ENCODE measurements at places on chromosomes 5 and 9.

DNA sequence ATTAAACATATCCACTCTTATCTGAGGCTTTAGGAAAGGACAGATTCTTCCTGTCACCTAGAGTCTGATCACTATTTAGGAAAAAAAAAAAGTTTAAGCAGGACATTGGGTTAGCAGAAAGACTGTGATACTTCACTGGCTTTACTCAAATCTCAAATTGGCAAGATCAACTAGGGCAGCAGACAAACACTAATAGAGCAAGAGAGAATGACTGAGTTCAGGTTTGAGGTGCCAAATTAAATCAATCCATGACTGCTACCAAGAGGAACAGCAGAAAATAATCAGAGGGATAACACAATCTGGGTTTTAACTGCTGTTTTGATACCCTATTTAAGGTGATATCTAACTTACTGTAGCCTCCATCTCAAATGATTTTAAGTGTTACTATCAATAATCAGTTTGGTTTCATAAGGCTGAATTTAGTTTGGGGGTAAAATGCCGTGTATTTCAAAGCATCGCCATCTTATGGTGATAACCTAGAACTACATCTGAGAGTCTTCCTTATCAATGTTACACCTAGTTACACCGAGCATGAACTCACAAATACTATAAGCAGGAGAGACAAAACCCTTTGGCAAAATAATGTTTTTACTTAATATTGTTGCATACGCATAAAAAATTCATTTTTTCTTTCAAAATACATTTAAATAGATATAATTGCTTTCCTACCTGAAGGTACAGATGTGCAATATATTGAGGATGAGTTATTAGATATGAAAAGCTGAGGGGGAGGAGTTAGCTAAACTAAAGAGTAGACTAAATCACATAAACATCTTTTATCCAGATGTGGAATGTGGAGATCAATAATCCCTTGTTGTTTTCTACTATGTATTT lies 286.4 kb upstream of the CDH12 start:
- H3K4me3 ChIP-seq = no peak overlapping the region
- no peak overlapping the region for H3K27ac ChIP-seq
- peaks cover 4% of the 10 kb centered on the region for H3K27me3 ChIP-seq

DNA sequence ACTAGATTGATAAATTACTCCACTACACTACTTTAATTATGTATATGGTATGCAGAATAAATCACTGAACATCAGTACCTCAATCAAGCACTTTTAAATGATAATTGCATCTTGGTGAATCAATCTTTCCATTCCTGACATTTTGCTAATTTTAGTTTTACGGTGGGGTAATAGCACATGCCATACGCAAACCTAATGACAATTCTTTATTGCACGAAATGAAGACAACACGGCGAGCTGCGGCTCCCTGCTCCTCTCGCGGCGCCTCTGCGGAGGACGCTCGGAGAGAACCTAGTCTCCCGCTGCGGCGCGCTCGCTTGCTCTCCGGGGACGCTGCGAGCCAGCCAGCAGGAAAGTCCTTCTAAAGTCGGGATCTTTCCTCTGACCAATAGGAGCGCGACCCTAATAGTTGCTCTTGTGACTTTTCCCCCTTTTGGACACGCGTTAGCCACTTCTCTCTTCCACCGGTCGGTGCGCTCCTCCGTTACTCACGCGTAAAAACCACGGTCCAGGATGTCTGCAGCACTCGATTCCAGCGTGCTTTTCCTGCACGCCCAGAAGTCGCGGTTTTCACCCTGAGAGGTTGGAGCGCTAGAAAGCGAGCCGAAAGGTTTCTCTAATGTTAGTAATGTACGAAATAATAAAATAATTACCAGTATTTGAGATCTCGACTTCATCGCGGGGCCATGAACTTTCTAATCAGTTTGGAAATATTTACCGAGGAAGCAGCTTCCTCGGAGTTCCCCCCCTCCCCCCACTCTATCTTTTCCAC lies 1.0 kb upstream of the MEF2C start:
- H3K4me1 ChIP-seq = no peaks in the 10 kb centered on the region
- H3K4me3 ChIP-seq = peak overlapping the region; percentile 97
- H3K27me3 ChIP-seq = peaks cover 79% of the 10 kb centered on the region
- peak overlapping the region; percentile 76 for H3K27ac ChIP-seq

GRCh38 chr5:177005619-177006264 lies 837 bp downstream of the UIMC1 start:
- no peaks in the 10 kb centered on the region for H3K27me3 ChIP-seq
- peak overlapping the region; percentile 95 for H3K4me3 ChIP-seq
- H3K27ac ChIP-seq = peak overlapping the region; percentile 94
- peaks cover 18% of the 10 kb centered on the region for H3K4me1 ChIP-seq

DNA sequence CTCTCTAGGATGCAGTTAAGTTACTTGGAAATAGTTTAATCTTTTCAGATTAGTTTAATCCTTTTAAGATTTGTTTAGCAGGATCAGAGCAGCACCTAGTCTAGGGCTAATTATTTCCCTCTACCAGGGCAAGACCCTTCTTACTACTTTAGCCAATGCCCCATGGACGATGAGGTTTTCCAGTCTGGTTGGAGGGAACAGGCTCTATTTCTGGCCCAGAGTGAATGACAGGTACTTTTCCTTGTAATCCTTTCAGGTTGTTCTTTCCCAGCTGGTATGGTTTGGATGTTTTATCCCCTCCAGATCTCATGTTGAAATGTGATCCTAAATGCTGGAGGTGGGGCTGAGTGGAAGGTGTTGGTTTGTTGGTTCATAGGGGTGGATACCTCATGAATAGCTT lies 27.2 kb downstream of the PTTG1 start:
- DNase-seq = no peak
- H3K27me3 ChIP-seq = peaks cover 6% of the 10 kb centered on the region
- no peaks in the 10 kb centered on the region for H3K36me3 ChIP-seq

- H3K4me1 ChIP-seq = peaks cover 43% of the 10 kb centered on the region
- H3K27me3 ChIP-seq = no peaks in the 10 kb centered on the region
- H3K27ac ChIP-seq = no peak overlapping the region
- no peak overlapping the region for H3K4me3 ChIP-seq
- no peak for DNase-seq
- peaks cover 31% of the 10 kb centered on the region for H3K36me3 ChIP-seq
These were observed 8.6 kb downstream of the G3BP1 start for GRCh38 chr5:151780348-151780747.

DNA sequence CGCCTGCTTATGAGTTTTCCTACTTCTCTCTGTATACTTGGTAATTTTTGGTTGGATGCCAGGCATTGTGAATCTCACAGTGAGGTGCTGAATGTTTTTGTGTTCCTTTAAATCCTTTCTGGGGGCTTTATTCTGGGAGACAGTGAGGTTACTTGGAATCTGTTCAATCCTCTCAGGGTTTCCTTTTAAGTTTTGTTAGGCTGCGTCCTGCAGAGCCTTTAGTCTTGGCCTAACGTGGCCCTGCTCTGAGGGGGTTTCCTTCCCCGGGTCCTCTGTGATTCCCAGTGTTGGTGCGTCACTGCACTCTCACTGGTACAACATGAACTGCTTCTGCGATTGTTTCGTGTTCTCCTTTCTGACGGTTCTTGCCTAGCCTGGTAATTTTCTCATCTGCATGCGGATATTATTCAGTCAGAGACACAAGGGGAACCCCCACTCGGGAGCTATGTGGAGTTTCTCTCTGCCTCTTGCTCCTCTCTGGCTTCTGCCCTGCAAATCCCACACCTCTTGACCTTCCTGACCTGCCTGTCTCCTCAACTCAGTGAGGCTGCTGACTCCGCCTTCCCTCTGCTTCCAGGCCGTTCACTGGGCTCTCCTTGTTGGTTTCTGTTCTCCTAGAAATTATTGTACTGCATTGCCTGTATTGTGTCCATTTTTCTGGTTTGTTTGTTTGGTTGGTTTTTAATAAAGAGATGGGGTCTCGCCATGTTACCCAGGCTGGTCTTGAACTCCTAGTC lies 128.1 kb downstream of the DAB2IP start:
- no peak overlapping the region for H3K4me3 ChIP-seq
- DNase-seq = no peak
- no peak overlapping the region for H3K27ac ChIP-seq
- H3K36me3 ChIP-seq = peaks cover 41% of the 10 kb centered on the region
- no peaks in the 10 kb centered on the region for H3K27me3 ChIP-seq
- H3K4me1 ChIP-seq = peaks cover 18% of the 10 kb centered on the region

GRCh38 chr5:122743261-122743660 lies 31.6 kb upstream of the SNX2 start:
- DNase-seq = no peak
- no peaks in the 10 kb centered on the region for H3K4me1 ChIP-seq
- no peak overlapping the region for H3K4me3 ChIP-seq

DNA sequence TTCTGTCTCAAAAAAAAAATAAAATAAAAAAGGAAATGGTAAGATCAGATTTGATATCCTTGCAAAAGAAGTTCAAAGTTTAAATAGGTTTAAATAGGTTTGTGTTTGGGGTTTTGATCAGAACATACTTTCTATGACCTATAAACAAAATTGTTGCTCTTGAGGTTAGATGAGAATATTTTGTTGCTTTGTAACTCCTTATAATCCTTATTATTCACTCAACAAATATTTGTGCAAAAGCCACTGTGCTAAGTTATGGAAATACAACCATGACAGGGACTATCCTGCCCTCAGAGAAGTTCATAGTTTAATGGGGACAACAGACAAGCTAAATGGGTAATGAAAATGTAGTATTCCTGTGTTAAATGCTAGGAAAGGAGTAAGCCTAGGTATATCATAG lies 71.5 kb downstream of the INVS start:
- H3K4me1 ChIP-seq = no peaks in the 10 kb centered on the region
- no peak overlapping the region for H3K4me3 ChIP-seq
- H3K27ac ChIP-seq = no peak overlapping the region
- H3K27me3 ChIP-seq = no peaks in the 10 kb centered on the region
- DNase-seq = no peak
- H3K36me3 ChIP-seq = peaks cover 27% of the 10 kb centered on the region

GRCh38 chr9:37399336-37399735 lies 23.2 kb upstream of the GRHPR start:
- no peak for DNase-seq
- H3K27ac ChIP-seq = no peak overlapping the region
- H3K36me3 ChIP-seq = no peaks in the 10 kb centered on the region
- H3K4me3 ChIP-seq = no peak overlapping the region

DNA sequence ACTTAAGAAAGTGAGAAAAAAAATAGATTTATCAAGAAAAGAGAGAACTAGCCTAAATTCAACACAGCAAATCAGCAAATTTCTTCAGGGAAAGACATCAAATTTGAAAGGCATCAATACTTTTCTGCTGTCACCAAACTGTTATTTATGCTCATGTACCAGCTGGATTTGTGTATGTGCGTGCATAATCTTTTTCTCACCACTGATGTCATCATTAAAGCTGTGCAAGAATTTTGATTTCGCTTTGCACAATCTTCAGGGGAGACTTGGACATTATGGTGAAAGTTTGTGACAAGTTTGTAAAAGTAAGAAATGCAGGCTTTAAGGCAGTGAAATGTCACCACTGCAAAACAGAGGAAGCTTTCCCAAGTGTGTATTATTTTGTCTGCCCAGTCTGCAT lies 215.4 kb downstream of the SLF1 start:
- H3K4me3 ChIP-seq = no peak overlapping the region
- peaks cover 6% of the 10 kb centered on the region for H3K4me1 ChIP-seq
- H3K36me3 ChIP-seq = peaks cover 3% of the 10 kb centered on the region
- no peaks in the 10 kb centered on the region for H3K27me3 ChIP-seq
- DNase-seq = no peak
- no peak overlapping the region for H3K27ac ChIP-seq

- peaks cover 10% of the 10 kb centered on the region for H3K4me1 ChIP-seq
- no peaks in the 10 kb centered on the region for H3K36me3 ChIP-seq
- H3K4me3 ChIP-seq = no peak overlapping the region
- H3K27me3 ChIP-seq = no peaks in the 10 kb centered on the region
These were observed 83.0 kb upstream of the PRLR start for GRCh38 chr5:35313291-35313690.

GRCh38 chr9:115225459-115226116 lies 107.6 kb upstream of the TNC start:
- H3K4me3 ChIP-seq = no peak overlapping the region
- H3K27me3 ChIP-seq = peaks cover 11% of the 10 kb centered on the region
- no peak for DNase-seq

GRCh38 chr5:959581-960531 lies 48.7 kb upstream of the NKD2 start:
- peak overlapping the region; percentile 9 for H3K4me3 ChIP-seq
- H3K4me1 ChIP-seq = peaks cover 31% of the 10 kb centered on the region
- DNase-seq = peak; percentile 68
- H3K36me3 ChIP-seq = no peaks in the 10 kb centered on the region
- H3K27ac ChIP-seq = no peak overlapping the region

- H3K4me3 ChIP-seq = no peak overlapping the region
- H3K4me1 ChIP-seq = peaks cover 22% of the 10 kb centered on the region
- no peaks in the 10 kb centered on the region for H3K36me3 ChIP-seq
These were observed 926.3 kb upstream of the ARRDC3 start for GRCh38 chr5:92309336-92309991.

- no peak for DNase-seq
- no peaks in the 10 kb centered on the region for H3K4me1 ChIP-seq
- no peaks in the 10 kb centered on the region for H3K27me3 ChIP-seq
- H3K36me3 ChIP-seq = no peaks in the 10 kb centered on the region
- H3K27ac ChIP-seq = no peak overlapping the region
- H3K4me3 ChIP-seq = no peak overlapping the region
These were observed 13.6 kb downstream of the OTULINL start for GRCh38 chr5:14595189-14595588.

GRCh38 chr5:168366116-168366515 lies 74.7 kb downstream of the WWC1 start:
- peaks cover 36% of the 10 kb centered on the region for H3K4me1 ChIP-seq
- no peak overlapping the region for H3K4me3 ChIP-seq
- H3K27me3 ChIP-seq = no peaks in the 10 kb centered on the region
- DNase-seq = no peak

DNA sequence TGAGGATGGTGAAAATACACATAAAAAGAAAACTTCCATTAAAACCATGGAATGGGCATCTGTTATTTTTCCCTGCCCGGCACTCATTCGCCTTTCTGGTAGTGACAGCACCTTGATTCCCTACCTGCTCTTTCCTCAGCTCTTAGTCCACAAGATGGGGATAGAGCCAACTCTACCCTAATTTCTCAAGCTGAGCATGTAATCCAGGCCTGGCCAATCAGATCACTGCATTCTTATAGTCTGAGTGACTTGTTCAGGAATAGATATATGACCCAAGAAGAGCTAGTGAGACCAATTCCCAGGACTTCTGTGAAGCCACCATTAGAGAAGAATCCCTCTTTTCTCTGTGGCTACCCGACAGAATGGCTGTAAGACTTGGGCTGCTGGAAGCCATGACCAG lies 58.1 kb downstream of the TSSK1B start:
- no peaks in the 10 kb centered on the region for H3K36me3 ChIP-seq
- H3K4me3 ChIP-seq = no peak overlapping the region
- no peak for DNase-seq
- no peak overlapping the region for H3K27ac ChIP-seq
- peaks cover 2% of the 10 kb centered on the region for H3K27me3 ChIP-seq

DNA sequence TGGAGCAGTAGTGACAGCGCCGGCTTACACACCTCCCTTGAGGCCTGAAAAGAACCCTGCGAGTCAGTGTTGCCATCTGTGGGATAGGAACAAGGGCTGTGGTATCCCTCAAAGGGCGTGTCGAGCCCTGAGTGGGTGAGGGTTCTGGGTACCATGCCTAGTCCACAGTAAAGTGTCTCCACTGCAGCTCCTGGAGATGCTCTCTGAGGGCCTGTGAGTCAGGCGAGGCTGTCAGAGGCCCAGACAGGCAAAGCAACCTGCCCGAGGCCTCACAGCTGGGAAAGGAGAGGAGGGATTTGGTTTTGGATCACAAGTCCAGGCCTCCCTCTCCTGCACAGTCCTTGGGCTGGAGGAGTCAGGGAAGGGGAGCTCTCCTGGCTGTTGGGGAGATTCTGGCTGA lies 6.1 kb downstream of the PRRX2 start:
- H3K4me3 ChIP-seq = no peak overlapping the region
- H3K4me1 ChIP-seq = peaks cover 20% of the 10 kb centered on the region
- H3K27me3 ChIP-seq = peaks cover 15% of the 10 kb centered on the region
- no peak overlapping the region for H3K27ac ChIP-seq
- H3K36me3 ChIP-seq = peaks cover 4% of the 10 kb centered on the region
